Liver (tissue), 10 donors: ENCODE measurements at places on chromosomes 7 and 10. TPM values are rescaled to one million over a fixed set of nuclear protein-coding genes. Genes with fewer than 3 reads are reported as not detected.

DNA sequence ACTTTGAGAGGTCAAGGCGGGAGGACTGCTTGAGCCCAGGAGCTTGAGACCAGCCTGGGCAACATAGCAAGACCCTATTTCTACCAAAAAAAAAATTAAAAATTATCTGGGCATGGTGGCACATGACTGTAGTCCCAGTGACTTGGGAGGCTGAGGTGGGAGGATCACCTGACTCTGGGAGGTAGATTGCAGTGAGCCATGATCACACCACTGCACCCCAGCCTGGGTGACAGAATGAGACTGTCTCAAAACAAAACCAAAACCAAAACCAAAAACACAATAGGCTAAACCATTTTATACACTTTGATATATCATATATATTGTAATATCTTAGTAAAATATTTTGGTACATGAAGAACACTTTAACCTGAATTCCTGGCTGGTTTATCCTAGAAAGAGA lies 101.6 kb downstream of the RAPGEF5 start:
- H3K4me1 ChIP-seq, result no peaks in the 10 kb centered on the region
- no peaks in the 10 kb centered on the region for H3K36me3 ChIP-seq
- no peak overlapping the region for H3K27ac ChIP-seq
- H3K4me3 ChIP-seq, result no peak overlapping the region
- DNase-seq, result no peak

Gene CREB3L2
- total RNA-seq, result 16.6 TPM

Gene LIPM
- not detected for total RNA-seq

- no peak overlapping the region for H3K27ac ChIP-seq
- no peaks in the 10 kb centered on the region for H3K4me1 ChIP-seq
- no peak overlapping the region for H3K4me3 ChIP-seq
- no peaks in the 10 kb centered on the region for H3K36me3 ChIP-seq
These were observed 170.8 kb downstream of the VPS50 start for GRCh38 chr7:93402944-93403343.

GRCh38 chr7:55133630-55134358 lies 115.0 kb downstream of the EGFR start:
- peak; percentile 28 for DNase-seq
- no peaks in the 10 kb centered on the region for H3K4me1 ChIP-seq
- H3K36me3 ChIP-seq, result peaks cover 2% of the 10 kb centered on the region
- H3K27me3 ChIP-seq, result no peaks in the 10 kb centered on the region

DNA sequence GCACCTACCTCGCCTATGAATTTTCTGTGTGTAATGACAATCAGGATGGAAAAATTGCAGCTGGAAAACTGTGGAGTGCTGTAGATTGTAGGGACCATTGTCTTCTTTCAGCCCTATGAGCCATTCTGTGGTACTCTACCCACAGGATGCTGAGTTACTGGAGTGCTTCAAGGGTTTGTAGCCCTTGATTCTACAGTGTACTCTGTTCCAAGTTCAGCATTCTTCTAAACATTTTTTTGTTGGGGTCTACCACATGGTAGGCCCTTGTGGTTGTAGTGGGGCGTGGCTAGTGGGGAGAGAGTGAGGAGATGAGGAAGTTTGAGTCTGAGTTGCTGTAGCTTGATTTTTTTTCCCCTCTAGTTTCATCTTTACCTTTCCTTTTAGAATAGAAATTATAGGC lies 33.5 kb downstream of the REEP3 start:
- H3K27me3 ChIP-seq, result no peaks in the 10 kb centered on the region
- no peak overlapping the region for H3K27ac ChIP-seq
- no peak overlapping the region for H3K4me3 ChIP-seq
- no peaks in the 10 kb centered on the region for H3K36me3 ChIP-seq

Gene CHST3
- 4.3 TPM for total RNA-seq

- no peak overlapping the region for H3K27ac ChIP-seq
- no peaks in the 10 kb centered on the region for H3K4me1 ChIP-seq
- no peak for DNase-seq
- no peaks in the 10 kb centered on the region for H3K27me3 ChIP-seq
- H3K4me3 ChIP-seq, result no peak overlapping the region
These were observed 21.5 kb upstream of the CRHR2 start for GRCh38 chr7:30703756-30704155.

Gene TUBAL3
- not detected for total RNA-seq

GRCh38 chr10:22993314-22993713 lies 65.5 kb downstream of the ARMC3 start:
- DNase-seq, result no peak
- no peaks in the 10 kb centered on the region for H3K36me3 ChIP-seq
- H3K27me3 ChIP-seq, result no peaks in the 10 kb centered on the region
- no peak overlapping the region for H3K27ac ChIP-seq

GRCh38 chr10:61857746-61858145 lies 43.8 kb upstream of the ARID5B start:
- no peaks in the 10 kb centered on the region for H3K27me3 ChIP-seq
- no peak for DNase-seq
- no peak overlapping the region for H3K27ac ChIP-seq
- no peaks in the 10 kb centered on the region for H3K36me3 ChIP-seq

DNA sequence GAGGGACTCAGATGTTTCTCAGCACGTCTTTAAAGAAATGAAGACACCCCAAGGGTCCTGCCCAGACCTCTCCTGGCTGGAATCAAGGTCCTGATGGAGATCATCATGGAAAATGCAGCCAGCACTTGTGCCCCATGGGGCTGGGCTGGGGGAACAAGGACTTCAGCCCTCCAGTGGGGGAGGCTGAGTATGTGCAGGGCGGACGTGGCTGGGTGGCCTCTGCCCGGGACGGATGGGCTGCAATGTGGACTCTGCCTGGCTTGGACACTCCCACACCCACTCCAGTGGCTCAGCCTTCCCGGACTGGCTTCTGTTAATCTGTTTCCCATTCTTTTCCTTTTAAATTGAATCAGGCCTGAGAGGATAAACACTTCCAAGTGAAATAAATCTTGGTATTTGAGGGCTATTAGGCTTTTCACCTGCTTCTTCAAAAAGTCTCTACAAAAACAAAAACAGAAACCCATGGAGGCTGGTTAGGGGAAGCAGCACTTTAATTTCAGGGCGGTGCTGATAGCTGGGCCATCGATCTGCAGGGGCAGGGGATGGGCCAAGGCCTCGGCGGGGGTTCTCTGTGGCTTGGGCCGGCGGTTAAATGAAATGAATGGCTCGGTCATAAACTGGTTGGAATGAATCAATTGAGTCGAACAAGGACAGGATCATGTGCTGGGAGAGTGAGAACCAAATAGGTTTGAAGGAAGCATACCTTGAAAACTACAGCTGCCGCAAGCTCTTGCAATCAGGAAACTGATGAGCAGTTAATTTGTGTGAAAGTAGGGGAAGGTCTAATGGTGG lies 51.4 kb downstream of the ADARB2 start:
- no peaks in the 10 kb centered on the region for H3K27me3 ChIP-seq
- H3K36me3 ChIP-seq, result no peaks in the 10 kb centered on the region
- no peak overlapping the region for H3K4me3 ChIP-seq
- no peak overlapping the region for H3K27ac ChIP-seq
- no peak for DNase-seq

GRCh38 chr7:90817846-90818245 lies 221.7 kb downstream of the CDK14 start:
- H3K27ac ChIP-seq, result no peak overlapping the region
- no peaks in the 10 kb centered on the region for H3K27me3 ChIP-seq
- no peaks in the 10 kb centered on the region for H3K4me1 ChIP-seq
- H3K4me3 ChIP-seq, result no peak overlapping the region
- H3K36me3 ChIP-seq, result no peaks in the 10 kb centered on the region

DNA sequence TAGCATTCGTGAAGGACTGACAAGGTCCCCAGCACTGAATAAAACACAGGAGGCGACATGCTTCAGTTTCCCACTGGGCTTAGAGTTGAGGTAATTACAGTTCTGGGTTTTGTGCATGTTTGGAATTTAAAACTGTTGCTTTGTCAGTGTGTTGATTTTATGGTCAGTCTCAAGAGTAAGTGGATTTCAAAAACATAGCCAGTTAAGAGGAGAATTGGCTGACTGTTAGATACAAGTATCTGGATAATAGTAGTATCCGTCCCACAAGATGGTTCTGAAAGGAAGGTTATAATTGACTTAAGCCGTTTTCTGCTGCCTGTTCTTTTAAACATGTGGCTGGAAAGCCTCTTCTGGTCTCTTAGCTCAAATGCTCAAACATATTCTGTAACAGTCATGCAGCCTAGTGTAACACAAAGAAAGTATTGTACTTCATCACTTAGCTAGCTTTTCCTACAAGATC lies 170.9 kb downstream of the POLR1F start:
- no peak for DNase-seq
- no peak overlapping the region for H3K4me3 ChIP-seq
- no peaks in the 10 kb centered on the region for H3K4me1 ChIP-seq
- H3K27me3 ChIP-seq, result no peaks in the 10 kb centered on the region

Gene ODAD2
- total RNA-seq, result 0.17 TPM

Gene FXYD4
- not detected for total RNA-seq

- no peaks in the 10 kb centered on the region for H3K27me3 ChIP-seq
- H3K36me3 ChIP-seq, result peaks cover 3% of the 10 kb centered on the region
- no peak overlapping the region for H3K4me3 ChIP-seq
- no peak overlapping the region for H3K27ac ChIP-seq
- no peak for DNase-seq
These were observed 25.1 kb downstream of the SGPL1 start for GRCh38 chr10:70840836-70841235.

DNA sequence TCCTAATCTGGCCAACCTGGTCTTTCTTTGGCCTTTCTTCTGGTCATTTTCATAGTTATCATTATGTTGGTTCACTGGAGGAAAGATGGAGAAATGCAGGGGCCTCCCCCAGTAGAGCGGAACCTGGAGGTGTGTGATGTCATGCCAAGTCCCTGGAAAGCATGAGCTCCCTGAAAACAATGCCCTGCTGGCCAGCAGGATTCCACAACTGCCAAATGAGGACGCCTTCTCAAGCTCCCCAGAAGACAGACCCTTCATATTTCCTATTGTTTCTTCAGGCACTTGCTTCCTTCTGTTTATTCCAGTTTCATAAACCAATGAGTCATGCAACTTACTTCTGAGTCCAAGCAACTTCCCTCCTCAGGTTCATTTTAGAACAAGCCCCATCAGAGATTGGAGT lies 339.0 kb downstream of the GATA3 start:
- DNase-seq, result no peak
- no peaks in the 10 kb centered on the region for H3K27me3 ChIP-seq
- H3K36me3 ChIP-seq, result no peaks in the 10 kb centered on the region
- H3K27ac ChIP-seq, result no peak overlapping the region
- no peak overlapping the region for H3K4me3 ChIP-seq

DNA sequence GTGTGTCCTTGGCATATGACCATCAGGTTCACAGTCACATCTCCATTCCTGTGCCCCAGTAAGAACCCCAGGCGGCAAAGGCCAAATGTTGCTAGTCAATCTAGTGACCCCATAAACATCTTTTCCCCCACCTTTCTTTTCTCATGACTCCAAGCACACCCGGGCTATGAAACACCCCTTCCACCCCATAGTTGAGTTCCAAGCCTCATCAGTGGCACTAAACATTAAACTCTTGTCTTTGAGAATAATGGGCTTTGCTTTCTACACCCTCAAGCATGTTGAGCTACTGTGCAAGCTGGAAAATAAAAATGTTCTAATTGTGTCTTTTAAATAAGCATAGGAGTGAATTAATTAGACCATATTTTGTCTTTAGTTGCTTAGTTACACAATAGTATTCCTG lies 9.4 kb downstream of the ARID5B start:
- no peak overlapping the region for H3K4me3 ChIP-seq
- no peaks in the 10 kb centered on the region for H3K4me1 ChIP-seq
- no peaks in the 10 kb centered on the region for H3K27me3 ChIP-seq
- no peak overlapping the region for H3K27ac ChIP-seq

GRCh38 chr7:120714945-120715344 lies 143.0 kb downstream of the TSPAN12 start:
- DNase-seq, result no peak
- no peak overlapping the region for H3K4me3 ChIP-seq
- no peaks in the 10 kb centered on the region for H3K36me3 ChIP-seq
- no peaks in the 10 kb centered on the region for H3K27me3 ChIP-seq
- no peak overlapping the region for H3K27ac ChIP-seq
- H3K4me1 ChIP-seq, result no peaks in the 10 kb centered on the region

DNA sequence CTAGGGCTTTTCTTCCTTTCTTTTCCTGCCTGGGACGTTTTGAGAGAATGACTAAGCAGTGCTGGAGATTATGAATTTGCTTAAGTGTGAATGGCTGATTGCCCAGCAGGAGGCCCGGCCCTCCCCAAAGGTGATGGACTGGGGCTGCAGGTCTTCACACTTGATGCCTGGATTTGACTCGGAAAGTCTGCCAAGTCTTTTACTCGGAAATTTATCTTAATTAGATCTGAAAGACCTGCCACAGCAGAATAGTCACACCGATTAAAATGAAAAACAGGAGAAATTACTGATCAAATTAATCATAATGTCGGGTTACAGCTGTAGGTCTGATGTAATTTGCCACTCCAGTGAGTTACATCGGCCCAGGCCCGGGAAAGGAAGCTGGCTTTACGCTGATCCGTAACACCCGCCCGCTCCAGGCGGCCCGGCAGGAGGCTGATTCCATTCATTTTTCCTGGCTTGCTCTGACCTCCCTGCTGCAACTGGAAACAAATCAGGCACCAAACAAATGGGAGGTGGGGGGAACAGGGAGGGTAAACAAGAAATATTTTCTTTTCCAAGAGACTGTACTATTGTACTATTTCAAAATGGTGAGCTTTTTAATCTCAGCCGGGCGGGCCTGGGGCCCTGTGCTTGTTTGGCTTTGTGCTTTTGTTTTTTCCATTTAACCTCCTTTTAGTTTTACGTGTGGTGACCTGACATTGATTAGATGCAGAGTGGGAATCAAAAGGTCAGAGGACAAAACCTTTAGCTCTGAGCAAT lies 212.4 kb upstream of the YAE1 start:
- no peak overlapping the region for H3K4me3 ChIP-seq
- H3K27me3 ChIP-seq, result no peaks in the 10 kb centered on the region
- no peaks in the 10 kb centered on the region for H3K36me3 ChIP-seq
- no peaks in the 10 kb centered on the region for H3K4me1 ChIP-seq

DNA sequence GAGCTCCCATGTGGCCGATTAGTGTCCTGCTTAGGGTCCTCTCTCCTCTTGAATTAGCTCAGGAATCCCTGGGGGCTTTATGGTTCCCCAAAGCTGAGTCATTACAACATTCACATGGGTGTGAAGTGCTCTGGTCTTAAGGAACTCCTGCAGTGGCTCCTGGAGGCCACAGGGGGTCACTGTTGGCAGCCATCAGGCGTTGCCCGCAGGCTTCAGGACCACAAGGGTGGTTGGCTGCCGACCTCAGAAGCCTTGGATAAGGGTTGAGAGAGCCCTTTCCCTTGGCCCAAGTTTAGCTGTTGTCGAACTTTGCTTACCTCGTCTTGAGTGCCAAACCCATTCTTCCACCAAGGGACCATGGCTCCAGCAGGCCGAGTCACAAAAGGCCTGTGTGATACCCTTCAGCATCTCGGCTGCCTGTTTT lies 61.7 kb downstream of the SH2D4B start:
- H3K4me3 ChIP-seq, result no peak overlapping the region
- H3K27ac ChIP-seq, result no peak overlapping the region
- peak; percentile 46 for DNase-seq
- no peaks in the 10 kb centered on the region for H3K27me3 ChIP-seq

Gene ADIRF
- total RNA-seq, result 17.1 TPM

GRCh38 chr7:73704640-73705550 lies 14.6 kb downstream of the STX1A start:
- DNase-seq, result no peak
- H3K4me1 ChIP-seq, result no peaks in the 10 kb centered on the region
- no peak overlapping the region for H3K4me3 ChIP-seq
- H3K27me3 ChIP-seq, result no peaks in the 10 kb centered on the region
- H3K36me3 ChIP-seq, result peaks cover 2% of the 10 kb centered on the region

Gene ASZ1
- 0.08 TPM for total RNA-seq
